ENCODE measurements at places on chromosomes 5 and 9.

DNA sequence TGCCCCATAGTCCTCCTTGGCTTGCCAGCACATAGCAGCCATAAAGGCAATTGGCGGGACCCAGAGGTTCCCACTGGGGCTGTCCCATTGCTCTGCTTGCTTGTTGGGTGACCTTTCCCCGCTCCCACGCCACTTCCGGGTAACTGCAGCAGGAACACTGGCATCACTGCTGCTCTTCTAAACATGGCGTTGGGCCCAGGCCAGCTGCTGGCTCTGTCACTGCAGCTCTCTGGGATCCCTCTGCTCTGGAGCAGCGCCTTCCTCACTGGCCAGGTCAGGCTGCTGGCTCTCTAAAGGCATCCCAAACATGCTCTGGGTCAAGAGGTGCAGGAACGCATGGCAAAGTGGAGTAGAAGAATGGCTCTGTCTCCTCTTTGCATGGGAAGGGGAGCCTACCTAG, 92.9 kb downstream of the DRD1 start:
- DNase-seq: no peak

DNA sequence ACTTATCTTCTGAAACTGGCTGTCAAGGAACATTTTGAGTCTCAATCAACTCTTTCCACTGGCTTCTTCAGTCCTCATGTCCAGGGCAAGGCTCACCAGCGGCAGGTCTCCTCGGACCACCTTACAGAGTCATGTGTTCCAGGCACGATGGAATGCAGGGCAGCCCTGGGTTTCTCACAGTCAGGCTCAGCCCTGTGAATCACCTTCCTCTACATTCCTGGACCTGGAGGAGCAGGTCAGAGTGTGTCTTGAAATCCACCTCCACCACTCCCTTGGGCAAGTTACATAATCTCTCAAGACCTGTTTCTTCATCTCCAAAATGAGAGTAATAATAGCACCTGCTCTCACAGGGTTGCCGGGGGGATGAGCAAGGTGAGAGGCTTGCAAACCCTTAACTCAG, 16.0 kb downstream of the ENC1 start:
- DNase-seq: no peak

DNA sequence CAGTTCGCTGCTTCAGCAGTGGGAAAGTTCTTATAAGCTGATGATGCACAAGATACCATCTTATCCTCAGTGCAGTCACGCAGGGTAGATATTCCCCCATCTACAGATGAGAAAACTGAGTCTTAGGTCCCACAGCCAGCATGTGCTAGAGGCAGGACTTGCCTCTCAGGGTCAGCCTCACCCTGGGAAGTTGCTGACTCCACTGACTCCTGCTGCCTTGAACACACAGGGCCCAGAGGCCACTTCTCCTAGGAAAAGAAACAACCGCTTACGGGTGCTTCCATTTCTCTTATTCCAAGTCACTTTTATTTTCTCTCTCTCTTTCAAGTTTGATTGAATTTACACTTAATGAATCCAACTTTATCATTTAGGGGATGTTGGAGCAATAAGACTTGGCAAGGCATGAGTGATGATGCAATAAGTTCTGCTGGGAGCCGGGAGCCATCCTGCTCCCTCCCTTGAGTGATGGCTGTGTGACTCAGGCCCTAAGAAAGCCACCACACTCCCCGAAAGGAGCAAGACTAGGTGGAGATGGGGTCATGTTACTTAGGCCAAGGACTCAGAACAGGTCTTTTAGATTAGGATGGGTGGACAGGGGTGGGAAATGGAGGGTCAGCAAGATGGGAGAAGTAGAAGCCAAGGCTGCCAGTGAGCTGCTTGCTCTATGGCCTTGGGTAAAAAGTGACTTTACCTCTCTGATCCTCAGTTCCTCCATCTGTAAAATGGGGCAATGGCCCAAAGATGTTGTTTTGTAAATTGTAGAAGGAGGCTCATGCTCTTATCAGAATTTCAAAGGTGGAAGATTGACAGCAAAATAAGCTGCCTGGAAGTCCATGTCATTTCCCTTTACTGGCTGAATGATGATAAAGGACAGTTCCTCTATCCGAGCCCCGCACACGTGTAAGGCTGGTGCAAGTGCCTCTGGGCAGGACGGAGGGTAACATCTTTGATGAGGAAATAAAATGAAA, 67.4 kb upstream of the ZNF618 start:
- no peak for DNase-seq

- DNase-seq: no peak
Observed at GRCh38 chr9:126616521-126616976, 2.8 kb downstream of the LMX1B start.

GRCh38 chr5:37786416-37786815, 53.4 kb downstream of the GDNF start:
- no peak for DNase-seq

- DNase-seq: no peak
Observed at GRCh38 chr5:30661730-30662129, 531.8 kb upstream of the CDH6 start.

GRCh38 chr9:112489039-112489546, 2.5 kb downstream of the KIAA1958 start:
- DNase-seq: no peak

GRCh38 chr5:78974011-78974410, 11.1 kb downstream of the ARSB start:
- DNase-seq: no peak

GRCh38 chr9:117882171-117882570, 178.0 kb downstream of the TLR4 start:
- DNase-seq: no peak

DNA sequence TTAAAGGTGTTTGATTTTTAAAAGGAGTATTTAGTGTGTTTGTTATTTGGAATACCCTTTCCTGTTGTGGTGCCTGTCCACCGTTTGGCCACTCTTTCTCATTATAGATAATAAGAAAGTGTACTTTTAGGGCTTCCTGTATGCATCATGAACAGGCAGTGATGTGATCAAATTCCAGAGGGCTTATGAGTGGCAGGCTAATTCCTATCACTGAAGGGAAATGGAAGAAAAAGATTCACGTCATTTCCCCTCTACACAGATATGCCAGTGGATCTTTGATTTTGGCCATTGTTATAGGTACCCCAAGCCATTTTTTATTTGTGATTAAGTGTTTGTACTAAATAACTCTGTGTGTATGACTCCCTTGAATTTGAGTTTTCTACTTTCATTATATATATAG, 37.1 kb downstream of the RPS6 start:
- no peak for DNase-seq

DNA sequence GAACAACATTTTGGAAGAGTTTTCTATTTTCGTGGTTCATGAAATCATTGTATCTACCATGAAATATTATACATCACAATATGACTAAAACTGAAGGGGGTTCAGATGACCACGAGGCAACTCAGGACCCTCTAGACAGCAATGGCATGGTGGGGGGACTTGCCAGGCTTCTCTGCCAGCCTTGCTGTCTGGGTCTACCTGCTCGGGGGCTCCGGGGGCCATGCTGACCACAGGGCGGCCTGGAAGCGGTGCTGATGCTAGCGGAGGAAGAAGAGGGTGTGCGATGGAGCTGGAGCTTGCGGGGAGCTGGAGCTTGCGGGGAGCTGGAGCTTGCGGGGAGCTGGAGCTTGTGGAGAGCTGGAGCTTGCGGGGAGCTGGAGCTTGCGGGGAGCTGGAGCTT, 89.2 kb upstream of the IRX4 start:
- DNase-seq: no peak

DNA sequence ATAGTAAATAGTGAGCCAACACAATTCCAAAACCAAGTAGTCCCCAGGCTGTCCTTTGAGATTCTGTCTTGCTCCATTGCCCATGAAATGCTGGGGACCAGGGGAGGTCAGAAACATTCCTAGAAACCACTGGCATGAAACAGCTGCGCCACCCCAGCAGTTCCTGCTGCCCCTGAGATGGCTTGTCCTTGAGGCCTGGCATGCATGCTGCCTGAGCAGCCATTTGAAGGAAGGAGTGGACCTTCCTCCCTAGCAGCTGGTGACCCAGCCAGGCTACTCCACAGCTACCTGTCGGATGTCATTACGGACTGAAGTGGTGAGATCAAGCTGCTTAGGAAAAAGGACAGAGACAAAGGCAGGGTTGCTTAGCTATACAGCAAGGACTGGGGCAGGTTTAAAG, 260.6 kb downstream of the DENND1A start:
- DNase-seq: no peak

- no peak for DNase-seq
Observed at GRCh38 chr5:51488803-51489642, 105.8 kb downstream of the ISL1 start.

DNA sequence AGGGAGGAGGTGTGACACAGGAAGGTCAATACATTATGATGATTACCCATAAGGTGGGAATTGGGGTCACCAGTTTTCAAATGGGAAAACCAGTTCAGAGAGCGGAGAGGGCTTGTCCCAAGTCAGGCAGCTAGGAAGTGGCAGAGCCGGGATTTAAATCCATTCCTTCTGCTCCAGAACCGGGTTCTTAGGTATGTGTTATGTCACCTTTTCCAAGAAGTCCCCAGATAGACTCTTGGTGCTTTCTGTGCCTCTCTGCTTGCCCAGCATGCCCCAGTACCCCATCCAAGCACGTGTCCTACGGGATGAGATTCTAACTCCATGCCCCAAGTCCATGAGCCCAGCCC, 69.9 kb downstream of the LMX1B start:
- DNase-seq: no peak

DNA sequence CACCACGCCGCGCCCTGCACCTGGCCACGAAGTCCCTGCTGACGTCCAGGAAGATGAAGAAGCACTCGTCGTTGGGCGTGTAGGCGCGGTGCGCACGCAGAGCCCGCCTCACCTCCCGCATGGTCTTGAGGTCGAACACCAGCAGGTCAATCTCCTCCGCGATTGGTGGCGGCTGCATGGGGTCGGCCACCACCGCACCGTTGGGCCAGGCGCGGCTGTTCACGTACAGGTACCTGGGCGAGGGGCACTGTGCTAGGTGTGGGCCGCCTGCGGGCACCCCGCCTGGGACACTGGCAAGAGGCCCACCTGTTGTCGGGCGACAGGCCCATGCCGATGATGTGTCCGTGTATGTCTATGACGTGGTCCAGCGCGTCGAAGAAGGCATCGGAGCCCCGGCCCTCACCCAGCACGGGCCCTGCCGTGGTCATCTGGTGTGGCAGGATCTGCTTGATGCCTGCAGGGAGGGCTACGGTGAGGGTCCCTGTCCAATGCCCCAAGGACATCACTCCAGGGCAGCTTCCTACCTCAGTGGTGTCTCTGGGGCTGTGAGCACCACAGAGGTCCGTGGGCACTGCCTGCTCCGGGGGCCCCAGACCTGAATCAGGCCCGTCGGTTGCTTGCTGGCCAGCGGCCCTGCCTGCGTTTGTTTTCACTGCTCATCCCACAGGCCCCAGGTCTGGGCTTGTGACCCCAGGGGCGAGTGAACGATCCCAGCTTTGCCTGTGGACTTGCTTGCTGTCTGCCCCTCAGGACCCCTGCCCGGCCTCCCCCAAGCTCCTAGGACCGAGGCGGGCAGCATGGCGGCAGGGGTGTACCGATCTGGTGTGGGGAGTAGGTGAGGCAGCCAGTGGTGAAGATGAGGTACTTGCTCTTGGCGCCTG, 3.1 kb downstream of the FBXW5 start:
- no peak for DNase-seq

GRCh38 chr9:121183666-121184423, 17.8 kb downstream of the RAB14 start:
- DNase-seq: no peak

- no peak for DNase-seq
Observed at GRCh38 chr5:127192150-127192549, 98.4 kb upstream of the MEGF10 start.

Data from large intestine (tissue), 12 donors.